ENCODE measurements at places on chromosomes 2 and 18.

GRCh38 chr2:39914949-39915348 is 135.9 kb upstream of the THUMPD2 start:
- DNase-seq = no peak

- no peak for DNase-seq
These were observed 332.0 kb downstream of the ZNF521 start for GRCh38 chr18:25019931-25020330.

GRCh38 chr2:145849466-145849865 is 1329.5 kb upstream of the ZEB2 start:
- DNase-seq = no peak

DNA sequence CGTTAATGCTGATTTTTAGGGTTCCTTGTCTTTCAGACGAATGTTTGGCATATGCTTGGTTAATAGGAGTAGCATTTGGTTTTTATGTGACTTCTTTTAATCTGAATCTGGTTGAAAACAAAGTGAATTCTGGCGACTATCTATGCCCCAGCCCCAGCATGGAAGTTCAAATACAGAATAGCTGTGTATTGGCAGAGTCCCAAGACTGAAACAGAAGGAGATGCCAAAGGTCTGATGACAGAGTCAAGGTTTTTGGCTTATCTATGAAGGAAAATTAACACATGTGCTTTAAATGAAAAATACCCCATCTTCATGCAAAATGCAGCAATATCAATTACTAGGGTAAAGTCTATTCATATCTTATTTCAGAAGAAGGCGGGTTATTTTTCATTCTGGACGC is 734.8 kb upstream of the NXPH2 start:
- DNase-seq = no peak

Data from stimulated activated CD4-positive, alpha-beta T cell treated with anti-CD3 and anti-CD28 coated beads, Interleukin-4, amount 100 ng/mL, for 4 hours (primary cell).